ENCODE measurements at places on chromosomes 13 and 19.
A peak's percentile ranks its signal among the peaks of the same experiment; 100 is the strongest.

DNA sequence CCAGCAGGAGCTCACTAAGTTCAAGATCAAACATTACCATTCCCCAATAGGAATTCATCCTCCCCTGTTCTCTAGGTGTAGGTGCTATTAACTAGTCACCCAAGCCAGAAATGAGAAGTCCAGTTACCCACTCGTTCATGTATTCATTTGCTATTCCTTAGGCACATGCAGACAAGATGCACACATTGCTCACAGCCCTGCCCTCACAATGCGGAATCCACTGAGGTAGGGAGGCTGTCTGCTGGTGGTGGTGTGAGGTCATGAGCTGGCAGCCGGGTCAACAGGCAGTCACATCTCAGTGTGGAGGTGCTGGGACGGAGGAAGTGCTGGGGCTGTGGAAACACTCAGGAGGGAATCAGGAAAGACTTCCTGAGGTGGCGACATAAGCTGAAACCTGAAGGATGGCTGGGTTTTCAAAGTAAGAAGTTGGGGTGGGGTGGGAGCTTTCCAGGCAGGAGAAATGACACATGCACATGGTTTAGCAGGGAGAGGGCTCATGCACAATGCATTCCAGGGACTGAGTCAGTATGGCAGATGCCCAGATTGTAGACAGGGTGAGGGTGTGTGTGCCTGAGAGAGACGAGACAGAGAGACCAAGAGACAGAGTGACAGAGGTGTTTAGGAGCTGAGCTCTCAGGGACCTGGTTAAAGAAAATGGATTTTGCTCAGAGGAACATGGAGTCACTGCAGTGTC, 117.6 kb downstream of the USP12 start:
- no peak for DNase-seq

GRCh38 chr13:52599848-52600603, 42.2 kb upstream of the HNRNPA1L2 start:
- peak; percentile 83 for DNase-seq

DNA sequence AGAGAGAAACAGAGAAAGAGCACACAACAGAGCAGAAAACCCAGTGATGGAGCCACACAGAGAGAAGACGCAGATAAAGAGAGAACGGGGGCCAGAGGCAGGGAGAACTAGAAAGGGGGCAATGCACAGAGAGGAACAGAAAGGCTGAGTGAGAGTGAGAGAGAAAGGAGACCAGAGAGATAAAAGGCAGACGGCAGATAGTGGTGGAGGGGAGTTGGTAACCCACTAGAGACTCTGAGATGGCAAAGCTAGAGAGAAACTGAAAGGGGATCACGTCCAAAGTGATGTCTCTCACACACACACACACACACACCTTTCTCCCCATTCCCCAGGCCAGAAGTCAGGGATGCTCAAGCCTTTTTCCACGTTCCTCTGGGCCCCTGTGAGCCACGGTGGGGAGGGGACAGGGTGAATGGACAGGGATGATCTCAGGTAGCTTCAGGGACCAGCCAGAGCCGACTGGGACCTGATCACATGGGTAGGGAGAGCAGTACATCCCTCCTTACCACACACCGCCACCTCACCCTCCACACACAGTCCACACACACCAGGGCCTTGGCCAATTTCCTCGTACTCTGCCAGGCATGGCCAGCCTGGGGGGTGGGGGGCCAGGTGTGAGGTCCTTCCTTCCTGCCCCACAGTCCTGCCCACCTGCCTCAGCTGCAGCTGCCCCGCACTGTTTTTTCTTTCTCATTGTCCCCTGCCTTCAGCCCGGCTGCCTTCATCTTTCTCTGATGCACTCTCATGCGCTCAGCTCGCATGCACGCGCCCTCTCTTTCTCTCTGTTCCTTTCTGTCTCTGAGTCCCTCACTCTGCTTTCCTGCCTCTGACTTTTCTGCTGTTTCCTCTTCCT, 22.5 kb upstream of the POU2F2 start:
- no peak for DNase-seq

- no peak for DNase-seq
These were observed 10.1 kb downstream of the TUBB4A start for GRCh38 chr19:6491802-6492592.

DNA sequence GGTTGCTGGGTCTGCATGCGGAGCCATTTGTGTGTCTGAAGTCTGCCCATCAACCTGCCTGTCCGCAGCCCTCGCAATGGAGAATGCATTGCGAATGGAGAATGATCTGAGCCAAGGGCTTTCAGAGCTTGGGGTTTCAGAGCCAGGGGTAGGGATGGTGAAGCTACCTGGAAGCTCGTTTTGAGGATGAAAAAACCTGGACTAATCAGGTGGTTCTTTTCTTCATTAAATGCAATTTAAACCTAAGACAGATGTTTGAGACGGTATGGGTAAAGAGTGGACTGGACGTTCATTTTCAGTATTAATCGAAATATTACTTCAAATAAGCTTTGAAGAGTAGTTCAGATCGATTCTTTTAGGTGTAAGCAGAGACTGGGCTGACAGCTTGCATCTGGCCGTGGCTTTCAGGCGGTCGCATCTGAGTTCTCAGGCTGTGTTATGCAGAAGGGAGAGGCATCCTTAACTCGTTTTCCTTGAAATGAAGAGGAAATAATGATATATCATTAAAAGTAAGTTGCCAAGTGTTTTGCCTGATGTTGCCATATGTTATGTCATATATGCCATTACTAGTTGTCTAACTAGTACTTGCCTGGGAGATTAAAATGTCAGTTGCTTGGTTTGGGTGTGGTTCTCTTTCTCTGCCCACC, 801 bp downstream of the MCF2L start:
- no peak for DNase-seq

- DNase-seq: peak; percentile 18
These were observed 1703.6 kb downstream of the EFNB2 start for GRCh38 chr13:104831831-104832230.

DNA sequence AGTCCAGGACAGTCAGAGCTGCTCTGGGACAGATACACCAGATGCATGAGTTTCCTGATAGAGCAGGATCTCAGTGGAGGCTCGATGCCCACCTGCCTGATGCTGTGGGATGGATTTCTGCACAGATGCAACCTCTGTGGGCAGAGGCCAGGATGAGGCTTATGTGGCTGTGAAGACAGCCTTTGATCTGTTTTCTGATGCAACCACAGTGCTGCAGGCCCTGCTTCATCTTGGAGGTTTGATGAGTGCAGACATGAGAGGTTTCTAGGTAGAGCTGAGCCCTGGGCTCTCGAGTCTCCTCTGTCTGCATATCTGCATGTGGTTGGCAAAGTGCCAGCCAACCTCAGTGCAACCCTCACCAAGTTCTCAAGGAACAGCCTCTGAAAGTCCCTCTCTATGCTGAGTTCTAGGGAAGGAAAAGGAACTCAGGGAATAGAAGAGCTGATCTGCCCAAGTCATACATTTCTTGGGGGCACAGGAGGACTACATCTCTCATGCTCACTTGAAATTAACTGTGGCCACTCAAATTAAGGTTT, 23.1 kb upstream of the TSHZ3 start:
- DNase-seq: no peak

GRCh38 chr13:77751513-77752456, 54.3 kb downstream of the SLAIN1 start:
- DNase-seq: peak; percentile 62

DNA sequence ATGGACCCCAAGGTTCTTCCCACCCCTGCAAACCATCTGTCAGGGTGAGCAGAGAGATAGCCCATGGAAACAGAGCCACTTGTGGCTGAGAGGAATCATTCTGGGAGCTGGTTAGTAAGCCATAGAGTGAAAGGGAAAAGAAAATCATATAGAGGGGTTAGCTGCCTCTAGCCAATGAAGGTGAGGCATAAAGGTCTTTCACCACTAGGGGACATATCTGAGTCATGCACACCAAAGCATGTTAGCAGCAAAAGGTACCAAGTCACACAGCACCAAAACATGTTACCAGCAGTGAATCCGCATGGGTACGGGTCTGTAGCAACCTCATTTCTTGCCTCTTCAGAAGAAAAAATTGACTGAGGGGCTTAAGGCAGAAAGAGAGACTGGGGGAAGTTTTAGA, 76.7 kb upstream of the ZNF43 start:
- DNase-seq: no peak

DNA sequence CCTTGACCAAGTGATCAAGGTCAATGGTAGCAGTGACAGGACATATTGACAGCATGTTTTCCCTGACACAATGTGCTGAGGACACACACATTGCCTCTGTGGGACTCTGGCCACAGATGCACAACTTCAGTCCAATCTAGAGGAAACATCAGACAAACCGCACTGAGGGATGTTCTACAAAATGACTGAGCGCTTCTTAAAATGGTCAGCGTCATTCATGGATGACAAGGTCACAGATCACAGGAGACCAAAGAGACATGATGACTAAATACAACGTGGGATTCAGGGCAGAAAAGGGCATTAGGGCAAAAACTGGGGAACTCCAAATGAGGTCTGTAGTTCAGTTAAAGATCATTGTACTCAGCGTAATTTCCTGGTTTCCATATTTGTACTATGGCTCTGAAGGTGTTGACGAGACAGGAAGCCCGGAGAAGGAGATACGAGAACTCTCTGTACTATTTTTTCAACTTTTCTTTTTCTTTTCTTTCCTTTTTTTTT, 20.6 kb downstream of the PBX4 start:
- no peak for DNase-seq

DNA sequence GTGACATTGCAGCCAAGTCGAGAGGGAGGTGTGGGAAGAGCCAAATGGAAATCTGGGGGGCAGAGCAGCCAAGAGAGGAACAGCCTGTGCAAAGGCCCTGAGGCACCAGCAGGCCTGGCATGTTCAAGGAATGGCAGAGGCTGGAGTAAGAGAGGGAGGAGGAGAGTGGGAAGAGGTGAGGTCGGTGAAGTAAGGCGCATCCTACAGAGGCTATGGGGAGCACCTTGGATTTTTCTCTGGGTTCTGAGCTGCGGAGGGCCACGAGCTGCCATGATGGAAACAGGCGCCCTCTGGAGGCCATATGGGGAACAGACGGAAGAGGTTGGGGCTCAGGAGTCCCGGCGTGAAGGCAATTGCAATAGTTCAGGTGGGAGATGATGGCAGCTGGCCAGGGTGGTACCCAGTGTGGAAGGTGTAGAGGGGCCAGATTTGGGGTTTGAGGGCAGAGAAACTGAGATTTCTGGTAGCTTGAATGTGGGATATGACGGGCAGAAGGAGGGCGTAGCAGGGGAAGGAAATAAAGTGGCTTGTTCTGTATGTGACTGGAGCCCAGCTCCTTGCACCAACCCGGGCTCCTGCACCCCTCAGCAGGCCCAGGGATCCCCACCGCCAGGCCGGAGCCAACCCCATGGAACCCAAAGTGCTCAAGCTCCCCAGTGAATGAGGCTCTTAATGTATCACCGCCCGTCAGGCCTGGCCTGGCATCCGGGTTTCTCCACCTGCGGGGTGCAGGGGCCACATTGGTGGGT, 20.5 kb upstream of the STRN4 start:
- DNase-seq: peak; percentile 85

DNA sequence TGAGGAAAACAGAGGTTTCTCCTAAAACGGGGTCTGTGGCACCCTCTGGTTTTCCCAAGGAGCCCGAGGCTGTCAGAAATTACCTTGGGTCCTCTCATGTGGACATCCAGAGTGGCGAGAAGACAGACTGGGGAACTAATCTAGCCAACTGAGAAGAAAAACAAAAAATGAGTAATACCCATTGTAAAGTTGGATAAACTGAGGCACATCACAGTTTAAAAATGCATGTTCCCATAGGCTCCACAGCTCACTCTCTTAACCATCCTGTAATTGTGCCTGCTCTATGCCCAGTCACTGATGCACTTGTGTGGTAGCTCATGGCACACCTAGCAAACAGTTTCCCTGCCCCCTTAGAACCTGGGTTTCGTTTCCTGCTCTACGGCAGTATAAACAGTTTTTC, 15.2 kb upstream of the UPF3A start:
- DNase-seq: no peak

- no peak for DNase-seq
These were observed 561.0 kb downstream of the TBC1D4 start for GRCh38 chr13:74920920-74921319.

DNA sequence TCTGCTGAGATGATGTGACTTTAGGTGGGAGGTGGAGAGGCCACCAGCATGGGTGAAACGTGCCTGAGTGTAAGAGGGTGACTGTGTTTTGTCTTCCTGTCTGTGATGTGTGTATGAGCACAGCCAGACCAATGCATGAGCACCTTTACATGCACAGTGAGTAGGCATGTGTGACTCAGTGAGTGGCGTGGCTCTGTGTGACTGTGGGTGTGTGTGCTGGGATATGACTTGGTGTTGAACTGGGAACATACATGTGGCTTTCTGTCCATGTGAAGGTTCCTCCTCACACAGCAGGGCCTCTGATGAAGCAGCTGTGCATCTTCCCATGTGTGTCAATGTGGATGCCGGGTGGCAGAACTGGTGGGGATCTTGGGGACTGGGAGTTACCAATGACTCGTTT, 19.9 kb upstream of the LGALS13 start:
- DNase-seq: no peak

- no peak for DNase-seq
These were observed 1369.9 kb downstream of the EFNB2 start for GRCh38 chr13:105165449-105166125.

DNA sequence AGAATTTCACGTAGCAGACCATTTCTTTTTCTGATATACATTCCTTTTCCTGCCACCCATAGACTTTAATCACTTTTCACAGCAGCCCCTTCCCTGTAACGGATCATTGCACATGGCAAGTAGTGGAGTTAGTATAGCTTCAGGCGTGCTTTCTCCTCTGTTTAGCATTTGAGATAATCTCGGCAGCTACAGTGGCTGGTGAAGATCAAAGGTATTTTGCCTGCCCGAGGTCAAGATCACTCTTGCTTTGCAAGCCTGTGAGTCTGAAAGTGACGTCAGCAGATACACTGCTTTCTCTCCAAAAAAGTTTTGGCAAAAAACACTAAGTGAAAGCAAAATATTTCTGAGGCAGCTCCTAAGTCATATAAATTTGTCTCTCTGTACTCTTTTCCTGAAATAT, 260.0 kb downstream of the NDFIP2 start:
- DNase-seq: no peak

GRCh38 chr13:72253754-72254153, 386.8 kb upstream of the DACH1 start:
- DNase-seq: no peak

DNA sequence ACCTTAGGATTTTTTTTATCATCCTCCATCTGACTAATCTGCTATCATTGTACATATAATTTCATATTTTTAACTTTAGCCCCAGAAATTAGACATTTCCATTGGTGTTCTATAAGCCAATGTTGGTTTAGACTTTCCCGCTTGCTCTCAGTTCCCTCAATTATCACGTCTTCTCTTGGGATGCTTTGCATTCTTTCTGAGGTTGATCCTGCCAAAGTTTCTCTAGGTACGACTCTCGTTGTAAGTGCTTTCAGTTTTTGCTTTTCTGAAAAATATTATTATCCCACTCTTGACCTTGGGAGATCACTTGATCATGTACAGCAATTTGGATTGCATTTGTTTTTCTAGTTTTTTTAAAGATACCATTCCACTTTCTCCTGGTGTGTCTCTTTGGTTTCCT, 270.2 kb downstream of the IRS2 start:
- DNase-seq: no peak

DNA sequence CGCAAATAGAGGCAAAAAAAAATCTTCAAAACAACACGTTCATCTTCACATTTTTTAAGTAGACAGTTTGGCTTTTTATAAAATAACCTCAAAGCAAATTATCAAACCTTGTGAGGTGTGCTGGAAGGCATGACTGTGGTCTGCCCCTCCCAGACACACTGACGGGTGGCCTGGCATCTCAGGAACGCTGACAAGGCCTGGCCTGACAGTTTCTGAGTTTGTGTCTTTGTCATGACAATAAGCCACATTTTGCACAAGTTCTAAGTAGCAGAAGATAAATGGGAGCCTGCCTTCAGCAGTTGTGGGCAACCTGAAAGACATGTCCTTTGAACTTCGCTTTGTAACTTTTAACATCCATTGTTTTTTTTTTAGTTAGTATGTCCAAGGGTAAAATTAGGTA, 38.5 kb downstream of the SOX21 start:
- peak; percentile 39 for DNase-seq

Measured in iPS-NIHi11 (cell line).